ENCODE measurements at places on chromosomes 3 and 15.

DNA sequence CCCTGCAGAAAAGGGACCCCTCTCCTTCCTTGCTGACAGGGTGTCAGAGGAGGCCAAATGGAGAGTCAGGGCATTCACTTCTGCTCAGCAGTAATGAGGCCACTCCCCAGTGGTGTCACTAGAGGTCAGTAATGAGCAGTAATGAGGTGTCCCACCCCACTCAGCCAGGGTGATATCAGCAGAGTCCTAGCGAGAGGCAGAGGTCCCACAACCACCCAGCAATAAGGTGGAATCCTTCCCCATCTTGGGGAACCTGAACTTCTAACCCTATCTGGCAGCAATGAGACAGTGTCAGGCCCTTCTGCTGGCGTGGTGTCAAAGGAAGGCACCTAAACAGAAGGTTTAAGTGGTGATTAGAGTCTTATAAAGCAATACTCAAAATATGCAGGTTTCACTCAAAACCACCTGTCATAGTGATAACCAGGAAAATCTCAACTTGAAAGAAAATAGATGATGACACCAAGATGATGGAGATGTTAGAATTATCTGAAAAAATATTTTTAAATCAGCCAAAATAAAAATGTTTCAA lies 12.9 kb downstream of the OCA2 start:
- DNase-seq, result peak; percentile 19

DNA sequence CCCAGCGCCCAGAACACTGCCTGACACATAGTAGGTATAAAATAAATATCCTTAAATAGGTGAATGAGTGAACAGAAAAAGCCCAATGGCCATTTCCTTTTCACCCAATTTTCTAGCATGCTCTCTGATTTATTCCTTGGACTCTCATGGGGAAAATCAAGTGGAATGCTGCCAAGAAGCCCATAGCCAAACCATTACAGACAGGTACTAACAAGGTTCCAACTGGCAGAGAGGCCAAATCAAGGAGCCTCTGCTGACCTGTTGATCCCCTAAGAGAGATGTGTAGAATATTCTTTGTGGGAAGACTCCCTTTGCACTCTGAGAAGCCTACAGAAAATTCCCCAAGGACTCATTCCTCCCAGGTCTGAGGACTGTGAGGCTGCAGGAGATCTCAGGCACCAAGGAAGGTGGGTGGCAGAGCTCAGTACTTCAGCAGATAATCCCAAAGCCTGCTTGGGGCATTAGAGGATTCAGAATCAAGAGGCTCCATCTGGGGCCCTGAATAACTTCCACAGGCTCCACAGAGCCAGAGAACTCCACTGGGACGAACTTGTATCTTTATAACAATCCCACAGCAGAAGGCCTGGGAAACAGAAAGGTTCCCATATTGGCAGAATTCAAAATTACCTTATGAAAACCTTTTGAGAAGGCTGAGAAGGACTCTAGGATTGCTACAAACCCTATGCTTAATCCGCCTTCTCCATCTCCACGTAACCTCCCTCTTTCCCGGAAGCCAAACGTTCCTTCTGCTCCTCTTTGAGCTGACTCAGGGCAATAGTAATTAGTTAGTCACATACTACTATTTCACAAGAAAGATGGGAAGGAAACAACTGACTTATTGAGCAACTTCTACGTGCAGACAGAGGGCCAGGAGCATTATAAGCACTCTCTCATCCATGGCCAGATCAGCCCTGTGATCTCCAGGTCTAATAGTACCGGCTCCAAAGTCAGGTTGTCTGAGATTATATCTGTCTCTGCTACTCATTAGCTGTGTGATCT lies 34.5 kb downstream of the PRICKLE2 start:
- no peak for DNase-seq

GRCh38 chr15:74795966-74796625 lies 14.2 kb downstream of the CSK start:
- no peak for DNase-seq

DNA sequence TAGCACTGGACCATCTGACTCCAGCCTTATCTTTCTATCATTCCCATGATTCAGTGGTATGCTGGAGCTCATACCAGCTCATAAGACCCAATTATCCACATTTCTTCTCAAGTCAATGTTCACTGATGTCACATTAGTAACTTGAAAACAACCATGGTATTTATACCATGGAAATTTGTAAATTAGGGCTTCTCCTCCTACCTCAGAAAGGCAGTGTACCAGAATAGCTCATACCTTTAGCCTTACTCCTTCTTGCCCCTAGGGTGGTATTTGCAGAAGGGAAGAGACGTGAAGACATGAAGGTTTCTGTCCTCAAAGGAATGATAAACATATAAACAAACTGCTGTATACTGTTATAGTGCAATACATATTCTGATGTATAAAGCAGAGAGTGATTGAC lies 114.2 kb downstream of the NEK11 start:
- no peak for DNase-seq

DNA sequence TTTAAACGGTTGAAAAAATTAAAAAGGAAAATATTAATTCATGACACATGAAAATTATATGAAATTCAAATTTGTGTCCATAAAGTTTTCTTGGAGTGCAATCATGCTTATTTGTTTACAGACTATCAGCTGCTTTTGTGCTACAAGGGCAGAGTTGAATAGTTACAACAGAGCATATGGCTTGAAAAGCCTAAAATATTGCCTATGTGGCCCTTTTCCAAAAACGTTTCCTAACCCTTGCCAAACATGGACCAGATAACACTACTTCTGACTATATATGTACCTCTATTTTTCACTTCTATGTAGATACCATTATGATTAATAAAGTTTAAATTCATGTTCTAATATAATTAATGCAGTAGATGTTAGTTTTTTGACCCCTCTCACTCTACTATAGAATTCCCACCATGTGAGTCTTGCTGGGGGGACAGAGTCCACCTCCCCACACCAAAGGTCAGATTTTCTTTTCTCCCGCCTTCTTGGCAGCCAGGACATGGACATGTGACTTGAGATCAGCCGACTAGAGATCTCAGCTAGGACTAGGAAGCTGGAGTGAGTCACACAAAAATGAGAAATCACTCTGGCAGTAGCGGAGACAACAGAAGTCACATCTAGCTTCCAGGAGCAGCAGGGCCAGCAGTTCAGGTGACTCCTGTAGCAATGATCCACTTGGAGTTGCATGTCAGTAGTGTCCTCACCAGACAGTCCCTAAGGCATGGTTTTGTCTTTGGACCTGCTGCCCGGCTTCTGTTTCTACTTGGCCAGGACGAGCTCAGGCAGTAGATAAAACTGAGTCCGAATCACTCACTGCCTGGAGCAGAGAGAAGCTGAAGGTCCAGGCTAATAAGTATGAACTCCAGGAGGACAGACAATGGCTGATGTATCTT lies 22.4 kb downstream of the CIAO2A start:
- no peak for DNase-seq

- DNase-seq, result no peak
Observed at GRCh38 chr3:135013206-135013605, 218.1 kb downstream of the EPHB1 start.

DNA sequence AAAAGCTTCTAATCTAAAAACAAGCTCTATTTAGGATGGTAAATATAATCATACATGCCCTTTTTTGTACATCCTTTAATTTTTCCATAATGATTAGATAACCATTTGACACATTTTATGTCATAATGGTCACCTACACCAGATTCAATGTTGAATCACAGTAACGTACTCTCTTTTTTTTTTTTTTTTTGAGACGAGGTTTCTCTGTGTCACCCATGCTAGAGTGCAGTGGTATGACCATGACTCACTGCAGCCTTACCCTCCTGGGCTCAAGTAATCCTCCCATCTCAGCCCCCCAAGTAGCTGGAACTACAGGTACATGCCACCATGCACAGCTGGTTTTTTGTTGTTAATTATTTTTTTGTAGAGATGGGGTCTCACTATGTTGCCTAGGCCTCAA lies 49.2 kb downstream of the PROS1 start:
- no peak for DNase-seq

DNA sequence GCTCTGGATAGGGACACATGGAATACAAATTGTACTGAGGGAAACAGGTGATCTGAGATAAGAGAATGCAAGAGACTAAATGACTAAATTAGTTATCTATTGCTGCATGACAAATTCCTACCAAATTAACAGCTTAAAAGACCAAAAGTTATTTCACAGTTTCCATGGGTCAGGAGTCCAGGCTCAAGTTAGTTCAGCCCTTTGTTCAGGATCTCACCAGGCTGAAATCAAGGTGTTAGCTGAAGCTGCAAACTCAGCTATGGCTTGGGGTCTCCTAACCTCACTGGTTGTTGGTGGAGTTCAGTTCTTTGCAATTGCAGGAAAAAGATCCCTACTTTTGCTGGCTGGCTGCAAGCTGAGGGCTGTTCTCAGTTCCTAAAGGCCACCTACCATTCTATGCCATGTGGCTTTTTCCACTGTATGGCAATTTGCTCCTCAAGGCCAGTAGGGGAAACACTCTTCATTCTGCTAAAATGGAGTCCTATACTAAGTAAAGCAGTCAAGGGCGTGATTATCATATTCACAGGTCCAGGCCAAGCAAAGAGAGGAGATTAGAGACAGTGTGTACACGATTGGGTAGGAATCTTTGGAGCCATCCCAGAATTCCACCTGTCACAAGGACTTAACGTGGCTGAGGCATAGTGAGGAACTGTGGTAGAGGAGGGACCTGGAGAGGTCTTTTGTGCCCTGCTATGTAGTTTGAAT lies 53.7 kb downstream of the THRB start:
- DNase-seq, result no peak

DNA sequence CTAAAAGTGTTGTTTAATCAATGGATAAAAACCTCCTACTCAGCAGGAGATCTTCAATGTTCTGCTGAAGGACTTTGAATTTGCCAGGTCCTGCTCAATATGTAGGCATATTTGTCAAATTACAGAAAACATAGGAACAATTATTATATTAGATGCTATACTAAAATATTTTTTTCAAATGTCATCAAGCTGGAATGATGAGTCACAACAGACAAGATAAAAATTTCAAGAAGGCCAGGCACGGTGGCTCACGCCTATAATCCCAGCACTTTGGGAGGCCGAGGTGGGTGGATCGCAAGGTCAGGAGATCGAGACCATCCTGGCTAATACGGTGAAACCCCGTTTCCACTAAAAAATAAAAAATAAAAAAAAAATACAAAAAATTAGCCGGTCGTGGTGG lies 68.0 kb downstream of the AQP9 start:
- DNase-seq, result no peak

- no peak for DNase-seq
Observed at GRCh38 chr3:151446002-151446340, 14.9 kb downstream of the IGSF10 start.

DNA sequence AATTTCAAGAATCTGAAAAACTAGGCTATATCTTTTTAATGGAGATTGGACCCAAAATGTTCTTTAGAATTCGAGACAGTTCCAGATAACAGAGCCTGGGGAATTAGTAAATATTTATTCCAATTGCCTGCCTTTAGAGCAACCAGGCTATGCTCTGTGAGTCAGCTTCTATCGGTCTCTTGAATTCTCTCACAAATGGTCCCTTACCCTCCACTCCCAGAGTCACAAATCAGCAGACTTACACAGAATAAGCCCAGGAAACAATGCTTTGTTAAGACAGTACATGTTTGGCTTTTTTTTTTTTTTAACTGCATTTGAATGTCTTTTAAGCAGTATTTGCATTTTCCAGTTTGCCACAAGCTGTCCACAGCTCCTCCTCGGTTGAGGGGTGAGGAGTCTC lies 460.7 kb upstream of the CBLB start:
- no peak for DNase-seq

DNA sequence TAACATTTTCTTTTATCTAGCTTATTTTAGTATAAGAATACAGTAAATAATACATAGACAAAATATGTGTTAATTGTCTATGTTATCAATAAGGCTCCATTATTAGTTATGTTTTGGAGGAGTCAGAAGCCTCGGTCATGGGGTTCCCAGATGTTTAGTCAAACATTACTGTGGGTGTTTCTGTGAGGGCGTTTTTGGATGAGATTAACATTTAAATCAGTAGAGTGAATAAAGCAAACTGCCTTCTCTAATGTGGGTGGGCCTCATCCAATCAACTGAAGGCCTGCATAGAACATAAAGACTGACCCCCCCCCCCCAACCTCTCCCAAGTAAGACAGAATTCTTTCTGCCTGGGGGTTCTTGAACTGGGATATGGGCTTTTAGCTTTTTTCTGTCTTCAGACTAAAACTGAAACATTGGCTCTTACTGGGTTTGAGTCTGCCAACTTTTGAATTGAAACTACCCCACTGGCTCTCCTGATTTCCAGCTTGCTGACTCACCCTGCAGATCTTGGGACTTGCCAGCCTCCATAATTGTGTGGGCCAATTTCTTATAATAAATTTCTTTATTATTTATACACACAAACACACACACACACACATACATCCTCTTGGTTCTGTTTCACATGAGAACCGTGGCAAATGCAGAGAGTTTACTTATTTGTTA lies 192.0 kb downstream of the TPRG1 start:
- DNase-seq, result no peak

DNA sequence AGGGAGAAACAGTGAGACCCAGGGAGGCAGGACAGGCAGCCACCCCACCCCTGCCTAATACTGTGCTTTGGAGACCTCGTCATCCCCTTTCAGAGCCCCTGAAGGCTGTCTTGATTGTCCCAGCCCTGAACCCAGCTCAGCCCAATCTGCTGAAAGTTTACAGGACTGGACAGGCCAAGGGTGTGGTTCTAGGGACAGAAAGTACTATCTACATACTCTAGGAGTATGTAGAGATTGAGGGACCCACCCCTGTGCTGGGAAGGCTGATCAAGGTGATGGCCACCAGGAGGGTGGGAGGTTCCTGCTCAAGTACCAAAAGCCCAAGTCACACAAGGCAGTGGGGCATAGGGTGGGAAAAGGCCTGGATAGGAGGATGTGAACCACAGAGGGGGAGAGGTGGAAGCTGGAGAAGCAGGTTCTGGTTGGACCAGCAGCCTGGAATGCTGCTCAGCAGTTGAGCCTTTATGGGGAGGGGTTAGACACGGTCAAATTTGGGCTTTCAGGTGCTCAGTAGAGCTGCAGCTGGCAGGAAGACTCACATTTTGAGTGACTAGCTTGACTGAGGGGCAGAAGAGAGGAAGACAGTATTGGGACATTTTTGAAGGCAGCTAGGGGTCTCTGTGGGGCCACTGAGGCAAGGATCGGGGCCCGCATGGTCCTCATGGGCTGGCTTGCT lies 6.7 kb downstream of the NBEAL2 start:
- DNase-seq, result no peak

GRCh38 chr15:26939398-26939797 lies 31.6 kb upstream of the GABRG3 start:
- DNase-seq, result no peak

- no peak for DNase-seq
Observed at GRCh38 chr15:48076454-48076853, 44.3 kb upstream of the SLC24A5 start.

Data from COR-L47 (cell line).